AML-193 (cell line): ENCODE measurements at places on chromosomes 12 and 14.

DNA sequence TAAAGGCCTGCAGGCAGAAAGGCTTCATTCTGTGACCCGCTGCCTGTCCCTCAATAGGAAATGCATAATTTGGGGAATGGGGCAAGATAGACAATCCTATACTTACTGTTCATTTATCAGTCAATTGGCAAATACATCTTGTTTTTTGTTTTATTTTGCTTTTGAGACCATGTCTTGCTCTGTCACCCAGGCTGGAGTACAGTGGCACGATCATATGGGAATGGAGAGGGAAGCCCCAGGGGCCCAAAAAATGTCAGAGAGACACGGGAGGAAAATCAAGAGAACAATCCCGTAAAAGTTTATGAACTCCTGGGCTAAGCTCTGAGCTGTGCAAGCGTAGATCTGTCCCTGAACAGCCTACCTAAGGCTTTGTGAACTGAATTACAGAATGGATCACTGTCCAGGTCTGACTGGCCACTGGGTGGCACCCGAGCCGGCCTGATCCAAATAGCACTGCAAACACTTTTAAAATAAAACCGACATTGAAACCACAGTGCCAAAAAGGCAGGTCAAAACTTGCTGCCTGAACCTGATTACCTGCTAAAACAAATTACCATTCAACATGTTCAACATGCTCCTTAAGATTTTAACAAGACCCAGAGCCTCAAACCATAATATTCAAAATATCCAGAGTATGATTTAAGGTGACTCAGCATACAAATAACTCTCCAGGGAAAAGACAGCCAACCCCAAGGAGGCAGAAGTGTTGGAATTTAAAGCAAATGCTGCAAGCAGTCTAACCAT lies 11.8 kb downstream of the COPS7A start:
- DNase-seq: peak; percentile 54

- no peak for DNase-seq
Measured at GRCh38 chr14:30296931-30297405, 262.0 kb upstream of the G2E3 start.

- no peak for DNase-seq
Measured at GRCh38 chr12:103883908-103884307, 42.9 kb upstream of the NT5DC3 start.

DNA sequence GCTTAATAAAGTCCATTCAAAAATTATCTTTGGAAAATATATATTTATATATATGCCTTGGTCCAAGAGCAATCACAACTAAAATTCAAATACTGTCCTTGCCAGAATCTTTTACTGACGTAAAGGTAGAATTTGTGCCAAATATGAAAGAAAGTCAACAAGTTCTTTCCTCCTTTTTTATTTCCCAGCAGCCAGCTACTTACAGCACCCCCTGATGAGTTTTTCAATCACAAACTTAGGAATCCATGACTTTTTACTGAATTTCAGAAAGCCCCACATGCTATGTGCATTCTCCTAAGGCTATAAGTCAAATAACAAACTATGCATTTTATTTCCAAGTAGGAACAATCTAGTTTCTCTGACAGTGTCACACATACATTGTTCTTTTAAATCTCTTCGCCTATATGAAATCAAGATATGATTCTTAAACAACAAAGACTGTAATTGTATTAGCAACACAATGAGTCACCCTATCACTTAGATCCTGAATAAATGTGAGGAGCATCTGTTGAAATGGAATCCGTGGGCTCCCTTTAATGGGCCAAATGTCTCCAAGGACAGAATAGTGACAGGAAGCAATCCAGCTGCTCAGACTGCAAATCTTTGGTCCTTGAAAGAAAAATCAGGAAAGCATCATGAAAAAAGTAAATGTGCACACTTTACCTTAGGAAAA lies 271.4 kb downstream of the DUSP6 start:
- no peak for DNase-seq

DNA sequence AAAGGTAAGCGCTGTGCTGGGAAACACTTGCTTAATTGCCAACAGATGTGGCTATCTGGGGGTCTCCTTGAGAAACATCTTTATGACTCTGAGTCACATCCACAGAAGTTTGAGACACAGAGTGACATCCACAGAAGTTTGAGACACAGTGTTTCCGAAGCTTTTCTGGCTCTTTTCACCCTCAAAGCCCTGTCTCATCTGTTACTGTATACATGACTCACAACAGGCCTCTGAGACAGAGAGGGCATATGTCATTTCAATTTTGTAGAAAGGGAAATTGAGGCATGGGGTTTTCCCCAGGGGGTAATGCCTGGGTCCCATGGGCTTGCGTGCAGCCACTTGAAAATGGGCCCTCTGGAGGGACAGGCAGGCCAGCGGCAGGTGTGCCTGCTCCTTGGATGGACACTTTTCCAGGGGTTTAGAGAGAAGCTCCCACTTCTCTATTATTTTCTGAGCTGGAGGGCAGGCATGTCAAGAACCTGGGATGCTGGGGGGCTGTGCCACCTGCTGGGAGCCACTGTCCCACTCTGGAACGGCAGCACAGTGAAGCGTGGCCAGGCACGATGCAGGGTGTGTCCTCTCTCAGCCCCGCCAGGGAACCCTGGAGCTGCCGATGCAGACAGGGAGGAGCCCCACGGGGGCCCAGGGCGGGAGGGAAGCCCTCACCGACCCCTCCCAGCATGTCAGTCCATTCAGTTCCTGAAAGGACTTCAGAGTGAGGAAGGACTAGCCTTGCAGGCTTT lies 111.3 kb upstream of the FKBP4 start:
- no peak for DNase-seq

- DNase-seq: no peak
Measured at GRCh38 chr12:42590330-42590934, 886 bp upstream of the PRICKLE1 start.

DNA sequence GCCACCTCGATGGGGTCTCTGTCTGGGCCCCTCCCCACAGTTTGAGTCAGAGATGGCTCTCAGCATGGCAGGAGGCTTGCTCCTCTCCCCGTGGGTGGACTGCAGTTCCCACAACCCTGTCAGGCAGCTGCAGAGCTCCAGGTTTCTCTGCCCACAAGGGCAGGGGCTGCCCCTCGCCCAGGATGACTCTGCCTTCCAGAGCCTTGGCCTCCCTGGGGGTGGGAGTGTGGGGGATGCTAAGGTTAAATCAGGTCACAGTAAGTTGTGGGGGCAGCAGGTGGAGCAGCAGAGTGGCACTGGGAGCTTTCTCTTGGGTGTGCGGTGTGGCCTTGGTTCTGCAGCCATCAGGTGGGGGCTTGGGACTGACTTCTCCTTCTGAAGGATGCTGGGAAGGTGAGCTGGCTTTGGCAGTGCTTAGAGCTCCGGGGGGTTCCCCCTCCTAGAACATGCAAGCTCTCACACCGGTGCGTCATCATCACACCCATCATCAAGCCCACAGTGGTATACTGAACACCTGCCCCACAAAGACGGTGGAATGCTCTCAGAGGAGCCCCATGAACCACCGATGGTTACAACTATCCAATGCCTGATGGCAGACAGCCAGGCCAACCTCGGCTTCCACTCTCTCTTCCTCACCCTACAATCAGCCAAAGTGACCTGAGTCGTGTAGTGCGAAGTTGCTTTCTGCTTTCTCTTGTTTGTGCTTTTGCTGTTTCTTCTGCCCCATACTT lies 39.7 kb downstream of the ERH start:
- DNase-seq: no peak

GRCh38 chr12:54749191-54749818 lies 101.1 kb upstream of the DCD start:
- peak; percentile 67 for DNase-seq

GRCh38 chr12:11822081-11822834 lies 172.8 kb downstream of the ETV6 start:
- DNase-seq: no peak

- DNase-seq: no peak
Measured at GRCh38 chr12:52965337-52965731, 16.4 kb downstream of the KRT18 start.

GRCh38 chr12:26954027-26954426 lies 15.8 kb downstream of the FGFR1OP2 start:
- DNase-seq: no peak

DNA sequence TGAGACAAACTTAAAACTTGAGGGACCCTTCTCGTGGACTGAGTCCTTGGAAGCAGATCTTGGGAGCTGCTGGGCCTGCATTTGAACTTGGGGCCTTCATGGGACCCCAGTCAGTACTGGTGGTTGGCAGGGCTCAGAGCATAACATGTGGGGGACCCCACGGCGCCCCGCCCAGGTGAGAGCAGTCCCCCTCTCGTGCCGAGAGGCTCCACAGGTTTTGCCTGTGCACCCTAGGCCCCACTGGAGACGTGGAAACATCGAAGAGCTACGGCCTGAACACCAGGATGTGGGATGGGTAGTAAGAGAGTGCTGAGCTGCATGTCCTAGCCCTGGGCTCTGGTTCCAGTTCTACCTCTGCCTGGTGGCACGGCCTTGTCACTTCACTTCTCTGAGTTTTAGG lies 84.1 kb downstream of the CACNA1C start:
- DNase-seq: no peak

GRCh38 chr14:100891051-100891450 lies 12.5 kb downstream of the RTL1 start:
- DNase-seq: no peak

- DNase-seq: no peak
Measured at GRCh38 chr14:61322799-61323290, 1.5 kb downstream of the PRKCH start.

DNA sequence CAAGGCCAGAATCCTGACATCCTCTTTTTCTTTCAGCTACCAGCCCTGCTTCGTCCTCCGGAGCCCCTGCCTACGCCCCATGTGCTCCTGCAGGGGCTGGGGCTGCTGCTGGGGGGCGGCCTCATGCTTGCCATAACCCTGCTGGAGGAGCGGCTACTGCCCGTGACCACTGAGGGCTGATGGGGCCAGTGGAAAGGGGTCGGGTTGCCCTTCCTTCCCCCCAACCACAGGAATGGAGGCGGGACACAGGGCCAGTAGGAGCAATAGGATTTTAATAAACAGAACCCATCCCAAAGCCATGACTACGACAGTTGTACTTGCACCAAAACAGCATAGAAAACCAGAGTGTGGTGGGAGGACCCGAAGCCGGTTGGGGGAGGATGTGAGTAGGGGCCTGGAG lies 7.7 kb downstream of the SLC39A5 start:
- no peak for DNase-seq

- DNase-seq: no peak
Measured at GRCh38 chr12:96034621-96035282, 635 bp downstream of the LTA4H start.

- DNase-seq: no peak
Measured at GRCh38 chr14:95250140-95250769, 69.5 kb downstream of the CLMN start.

DNA sequence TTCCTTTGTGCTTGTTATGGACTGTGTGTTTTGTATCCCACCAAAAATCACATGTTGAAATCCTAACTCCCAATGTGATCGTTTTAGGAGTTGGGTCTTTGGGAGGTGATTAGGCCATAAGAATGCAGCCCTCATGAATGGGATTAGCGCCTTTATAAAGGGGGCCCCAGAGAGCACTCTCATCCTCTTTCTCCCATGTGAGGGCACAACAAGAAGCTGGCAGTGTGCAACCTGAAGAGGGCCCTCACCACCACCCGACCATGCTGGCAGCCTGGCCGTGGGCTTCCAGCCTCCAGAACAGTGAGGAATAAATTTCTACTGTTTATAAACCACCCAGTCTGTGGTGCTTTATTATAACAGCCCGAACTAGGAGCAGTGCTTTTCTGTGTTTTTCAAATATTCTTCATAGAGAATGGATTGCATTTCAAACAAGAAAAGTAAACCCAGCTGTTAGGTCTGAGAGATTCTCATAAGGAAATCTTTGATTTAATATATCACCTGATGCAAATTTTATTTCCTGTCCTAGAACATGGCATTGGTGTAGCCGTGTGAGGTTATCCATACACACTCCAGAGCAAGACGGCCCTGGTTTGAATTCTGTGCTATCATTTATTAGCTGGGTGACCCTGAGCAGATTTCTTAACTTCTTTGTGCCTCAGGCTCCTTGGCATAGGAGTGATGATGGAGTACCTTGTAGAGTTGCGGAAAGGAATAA lies 27.8 kb downstream of the HSPB8 start:
- DNase-seq: no peak

- no peak for DNase-seq
Measured at GRCh38 chr14:74065746-74066575, 18.3 kb downstream of the ALDH6A1 start.

GRCh38 chr12:45138609-45139008 lies 77.3 kb upstream of the ANO6 start:
- peak; percentile 16 for DNase-seq

- no peak for DNase-seq
Measured at GRCh38 chr14:51836417-51836816, 24.0 kb upstream of the GNG2 start.

GRCh38 chr14:93976477-93977057 lies at the start of gene ASB2:
Gene ASB2 (minus strand): TSS chr14:93976570. CDS start chr14:93964539, 12,031 bp downstream.
- DNase-seq: no peak
